SW 1271 (cell line): ENCODE measurements at places on chromosomes 6 and 20.

DNA sequence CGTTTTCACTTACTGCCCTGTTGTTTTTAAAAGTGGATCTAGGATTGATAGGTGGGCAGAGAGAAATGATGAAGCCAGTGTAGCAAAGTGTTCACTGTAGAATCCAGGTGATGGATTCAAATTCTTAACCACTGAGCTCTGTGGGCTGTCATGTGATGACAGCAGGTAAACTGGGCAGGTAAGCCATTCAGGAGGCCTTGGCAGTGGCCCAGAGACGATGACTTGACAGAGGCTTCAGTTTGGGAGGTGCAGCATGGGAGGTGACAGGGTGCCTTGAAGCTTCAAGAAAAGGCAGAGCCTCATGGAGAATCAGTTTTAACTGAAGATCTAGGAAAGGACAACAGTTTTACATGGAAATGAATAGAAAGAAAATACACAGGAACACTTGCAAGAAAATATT is 2.0 kb downstream of the NAA20 start:
- no peak for DNase-seq

GRCh38 chr6:99338188-99338587 is 11.3 kb downstream of the FAXC start:
- DNase-seq, result no peak

GRCh38 chr6:144156338-144156737 is 6.0 kb downstream of the STX11 start:
- no peak for DNase-seq

- no peak for DNase-seq
These were observed 215.5 kb downstream of the ZDHHC14 start for GRCh38 chr6:157596461-157596860.

- no peak for DNase-seq
These were observed 478.0 kb downstream of the KIF16B start for GRCh38 chr20:16095226-16095625.

DNA sequence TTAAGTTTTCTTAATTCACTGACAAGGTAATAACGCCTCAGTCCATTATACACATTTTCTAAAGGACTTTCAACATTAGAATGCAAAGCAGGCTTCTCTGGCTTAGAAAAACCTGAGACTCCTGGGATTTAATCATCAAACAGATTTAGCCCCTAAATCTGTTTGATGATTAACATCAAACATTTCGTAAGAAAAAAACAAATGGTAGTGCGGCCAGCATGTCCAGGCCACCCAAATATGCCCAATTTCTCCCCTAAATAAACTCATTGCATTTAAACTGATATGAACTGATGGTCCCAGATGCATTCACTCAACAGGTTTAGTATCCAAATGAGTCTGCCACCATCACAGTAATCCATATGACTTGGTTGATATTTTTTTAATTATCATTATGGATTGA is 6.2 kb downstream of the TMEM74B start:
- no peak for DNase-seq

DNA sequence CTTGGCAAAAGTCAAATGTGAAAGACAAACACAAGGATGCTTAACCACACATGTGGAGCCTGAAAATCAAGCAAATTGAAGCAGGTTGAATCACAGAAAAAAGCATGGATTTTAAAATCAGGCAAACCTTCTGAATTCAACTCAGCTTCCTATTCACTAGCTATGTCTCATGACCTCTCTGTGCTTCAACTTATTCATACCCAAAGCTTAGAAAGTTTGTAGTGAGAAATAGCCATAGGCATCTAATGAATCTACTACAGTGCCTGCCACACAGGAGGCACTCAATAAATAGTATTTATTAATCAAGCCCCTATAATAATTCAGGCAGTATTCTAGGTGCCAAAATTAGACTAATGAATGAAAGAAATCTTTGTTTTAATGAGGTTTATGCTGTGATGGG is 112.2 kb upstream of the TNFAIP3 start:
- no peak for DNase-seq
